RWPE1 (cell line): ENCODE measurements at places on chromosomes 1 and 21.

DNA sequence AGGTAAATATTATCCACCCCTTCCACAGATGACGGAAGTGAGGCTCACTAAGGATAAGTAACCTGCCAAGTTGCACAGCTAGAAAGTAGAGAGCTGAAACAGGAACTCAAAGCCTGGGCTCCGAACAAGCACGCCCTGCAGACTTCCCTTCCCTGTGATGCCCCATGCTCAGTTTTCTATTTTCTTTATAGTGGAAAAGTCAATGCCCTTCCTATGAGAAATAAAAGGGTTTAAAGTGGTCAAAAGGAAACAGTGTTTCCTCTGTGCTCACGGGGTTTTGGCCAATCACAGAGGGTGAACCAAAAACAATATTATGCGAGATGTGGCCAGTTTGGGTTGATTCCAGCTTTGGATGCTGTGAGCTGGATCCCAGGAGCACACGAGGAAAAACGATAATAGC, 44.5 kb downstream of the DDR2 start:
- DNase-seq, result no peak

DNA sequence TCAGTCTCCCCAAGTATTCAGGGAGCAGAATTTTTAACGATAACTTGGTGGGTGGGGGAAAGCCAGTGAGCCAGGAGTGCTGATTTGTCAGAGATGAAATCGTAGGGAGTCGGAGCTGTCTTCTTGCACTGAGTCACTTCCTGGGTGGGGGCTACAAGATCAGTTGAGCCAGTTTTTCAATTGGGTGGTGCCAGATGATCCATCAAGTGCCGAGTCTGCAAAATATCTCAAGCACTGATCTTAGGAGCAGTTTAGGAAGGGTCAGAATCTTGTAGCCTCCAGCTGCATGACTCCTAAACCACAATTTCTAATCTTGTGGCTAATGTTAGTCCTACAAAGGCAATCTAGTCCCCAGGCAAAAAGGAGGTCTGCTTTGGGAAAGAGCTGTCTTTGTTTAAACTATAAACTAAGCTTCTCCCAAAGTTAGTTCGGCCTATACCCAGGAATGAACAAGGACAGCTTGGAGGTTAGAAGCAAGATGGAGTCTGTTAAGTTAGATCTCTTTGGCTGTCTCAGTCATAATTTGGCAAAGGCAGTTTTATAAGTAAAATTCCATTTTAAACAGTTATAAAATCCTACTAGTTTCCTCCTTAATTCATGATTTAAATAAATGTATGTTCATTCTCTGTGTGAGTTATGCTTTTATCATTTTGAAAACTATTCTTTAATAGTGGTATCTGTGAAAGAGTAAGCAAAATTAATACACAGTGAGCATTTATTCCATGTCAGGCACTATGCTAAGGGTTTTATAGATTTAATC, 51.7 kb downstream of the SLC16A1 start:
- peak; percentile 53 for DNase-seq

DNA sequence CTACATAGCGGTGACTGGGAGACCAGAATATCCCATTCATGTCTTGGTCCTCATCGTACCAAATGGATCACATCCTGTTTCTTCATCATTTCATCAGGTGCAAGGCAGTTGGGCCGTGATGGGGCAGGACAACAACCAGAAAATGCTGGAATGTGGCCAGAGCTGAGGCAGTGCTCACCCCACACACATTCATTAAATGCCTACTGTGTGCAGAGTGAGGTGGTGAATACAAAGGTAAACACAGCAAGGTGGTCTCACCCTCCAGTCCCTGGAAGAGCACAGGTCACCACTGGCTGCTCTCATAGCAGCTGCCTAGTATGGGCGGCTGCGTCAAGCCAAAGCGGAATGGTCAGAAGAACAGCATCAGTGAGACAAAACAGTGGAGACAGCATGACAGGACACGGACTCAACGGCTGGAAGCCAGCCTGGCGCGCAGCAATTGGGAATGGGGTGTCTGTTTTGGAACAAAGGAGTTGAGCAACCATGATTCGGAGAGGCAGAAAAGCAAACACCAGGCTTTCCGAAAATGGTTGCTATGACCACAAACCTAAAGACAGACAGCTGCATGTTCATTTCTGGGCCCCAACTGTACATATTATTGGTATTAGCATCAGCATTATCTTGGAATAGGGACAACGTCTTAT, 5.6 kb upstream of the ADAMTSL4 start:
- DNase-seq, result no peak

DNA sequence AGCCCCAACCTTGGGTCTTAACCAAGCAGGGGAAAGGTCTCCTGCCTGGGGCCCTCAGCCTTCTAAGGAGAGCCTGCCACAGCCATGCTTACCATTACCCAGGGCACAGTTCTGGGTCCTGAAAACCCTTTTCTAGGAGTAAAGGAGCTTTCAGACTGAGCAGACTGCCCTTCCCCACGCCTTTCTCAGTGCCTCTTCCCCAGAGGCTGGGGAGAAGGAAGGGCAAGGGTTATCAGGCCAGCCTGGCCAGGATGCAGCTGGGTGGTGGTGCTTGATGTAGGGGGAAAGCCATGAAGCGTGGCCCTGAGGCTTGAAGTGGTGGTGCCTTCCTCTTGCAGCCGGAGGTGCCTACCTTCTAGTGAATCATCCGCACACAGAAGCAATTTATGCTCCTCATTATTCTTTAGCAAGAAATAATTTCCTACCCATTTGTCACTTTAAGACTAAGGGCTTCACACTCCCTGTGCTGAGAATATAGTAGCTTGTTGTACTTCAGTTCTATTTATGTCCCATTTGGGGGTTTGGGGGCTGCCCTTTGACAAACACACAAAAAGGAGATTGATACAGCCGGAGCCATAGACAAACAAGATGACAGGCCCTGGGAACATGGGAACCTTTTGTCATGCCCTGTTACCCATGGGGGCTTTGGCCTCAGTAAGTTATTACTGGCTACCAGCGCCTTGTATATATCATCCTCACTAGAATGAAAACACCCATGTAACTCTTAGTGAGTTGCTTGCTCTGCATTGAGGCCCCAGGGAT, 40.7 kb downstream of the MAN1C1 start:
- DNase-seq, result no peak

DNA sequence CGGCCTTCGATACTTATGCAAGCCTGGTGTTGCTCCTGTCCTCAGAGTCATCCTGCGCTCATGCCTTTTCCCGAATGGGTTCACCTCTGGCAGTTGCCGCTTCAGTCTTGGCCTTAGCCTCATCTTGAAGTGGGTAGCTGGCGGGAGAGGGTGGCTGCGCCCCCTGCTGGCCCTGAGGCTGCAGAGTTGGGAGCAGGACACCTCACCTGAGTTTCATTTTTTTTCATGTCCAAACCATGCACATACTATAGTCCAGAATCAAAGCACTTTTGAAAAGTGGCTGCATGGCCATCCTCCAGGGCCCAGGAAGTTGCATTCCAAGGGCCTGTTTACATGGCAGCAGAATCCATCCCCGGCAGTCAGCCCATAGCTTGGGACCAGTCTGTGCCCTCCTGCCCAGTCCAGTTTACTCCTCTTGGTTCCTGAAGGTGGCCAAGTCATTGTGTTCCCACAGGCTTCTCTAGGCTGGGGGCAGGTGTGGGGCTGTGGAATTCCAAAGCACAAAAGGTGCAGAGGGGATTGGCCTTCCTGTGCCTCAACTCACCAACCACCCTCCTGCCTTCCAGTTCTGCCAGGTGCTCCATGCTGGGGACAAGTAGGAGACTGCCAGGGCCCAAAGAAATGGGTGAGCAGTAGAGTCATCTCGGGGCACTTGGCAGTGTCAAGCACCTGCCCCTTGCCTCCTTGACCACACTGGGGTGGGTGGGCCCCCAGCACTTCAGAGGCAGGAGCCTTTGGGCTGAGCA, 44.0 kb downstream of the YARS1 start:
- DNase-seq, result peak; percentile 72

- peak; percentile 91 for DNase-seq
Measured at GRCh38 chr1:172638885-172639831, 19.7 kb upstream of the FASLG start.

GRCh38 chr1:66563094-66563800, 29.3 kb downstream of the SGIP1 start:
- DNase-seq, result peak; percentile 58

DNA sequence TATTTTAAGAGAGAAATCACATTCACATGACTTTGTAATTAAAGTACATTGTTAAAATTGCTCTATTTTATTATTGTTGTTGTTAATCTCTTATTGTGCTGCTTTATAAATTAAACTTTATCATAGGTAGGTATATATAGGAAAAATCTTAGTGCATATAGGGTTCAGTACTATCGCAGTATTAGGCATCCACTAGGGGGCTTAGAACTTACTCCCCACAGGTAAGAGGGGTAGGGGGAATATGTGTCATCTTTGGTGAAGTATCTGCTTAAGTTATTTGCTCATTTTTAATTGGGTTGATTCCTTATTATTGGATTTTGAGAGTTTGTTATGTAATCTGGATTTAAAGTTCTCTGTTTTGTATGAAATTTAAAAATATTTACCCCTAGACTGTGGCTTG, 385.2 kb downstream of the DUSP10 start:
- no peak for DNase-seq

DNA sequence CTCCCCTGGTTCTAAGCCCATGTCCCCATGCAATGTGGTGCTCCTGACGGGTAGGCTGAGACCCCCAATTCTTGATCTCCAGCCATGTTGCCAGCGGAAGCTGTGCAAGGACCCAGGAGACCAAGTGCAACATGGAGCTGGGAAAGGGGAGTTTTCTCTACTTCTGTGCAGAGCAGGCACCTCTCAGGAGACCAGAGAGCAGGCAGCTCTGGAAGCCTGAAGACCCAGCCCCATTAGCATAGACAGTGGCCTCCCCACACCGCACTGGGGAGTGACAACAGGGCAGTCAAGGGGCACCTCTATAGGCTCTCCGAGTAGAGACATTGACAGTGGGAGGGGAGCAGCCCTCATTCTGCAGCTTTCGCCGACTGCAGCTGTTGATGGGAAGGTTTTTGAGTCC, 410.2 kb downstream of the MATN1 start:
- DNase-seq, result no peak

DNA sequence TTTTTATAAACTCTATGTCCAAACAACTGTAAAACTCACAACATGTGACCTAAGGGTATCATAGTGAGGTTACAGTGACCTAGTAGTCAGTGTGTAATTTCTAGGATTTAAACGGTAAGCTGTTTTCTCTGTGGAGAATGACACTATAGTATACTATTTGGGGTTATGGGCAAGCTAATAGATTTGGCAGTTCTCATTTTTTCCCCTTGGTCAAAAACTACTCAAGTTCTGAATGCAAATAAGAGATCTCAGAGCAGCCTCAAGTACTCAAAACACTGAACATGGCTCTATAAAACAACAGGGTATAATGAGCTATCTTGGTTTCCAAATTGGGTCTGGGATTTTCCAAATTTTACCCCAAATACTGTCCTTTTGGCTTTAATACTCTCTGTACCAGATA, 88.5 kb upstream of the HMCN1 start:
- DNase-seq, result no peak

DNA sequence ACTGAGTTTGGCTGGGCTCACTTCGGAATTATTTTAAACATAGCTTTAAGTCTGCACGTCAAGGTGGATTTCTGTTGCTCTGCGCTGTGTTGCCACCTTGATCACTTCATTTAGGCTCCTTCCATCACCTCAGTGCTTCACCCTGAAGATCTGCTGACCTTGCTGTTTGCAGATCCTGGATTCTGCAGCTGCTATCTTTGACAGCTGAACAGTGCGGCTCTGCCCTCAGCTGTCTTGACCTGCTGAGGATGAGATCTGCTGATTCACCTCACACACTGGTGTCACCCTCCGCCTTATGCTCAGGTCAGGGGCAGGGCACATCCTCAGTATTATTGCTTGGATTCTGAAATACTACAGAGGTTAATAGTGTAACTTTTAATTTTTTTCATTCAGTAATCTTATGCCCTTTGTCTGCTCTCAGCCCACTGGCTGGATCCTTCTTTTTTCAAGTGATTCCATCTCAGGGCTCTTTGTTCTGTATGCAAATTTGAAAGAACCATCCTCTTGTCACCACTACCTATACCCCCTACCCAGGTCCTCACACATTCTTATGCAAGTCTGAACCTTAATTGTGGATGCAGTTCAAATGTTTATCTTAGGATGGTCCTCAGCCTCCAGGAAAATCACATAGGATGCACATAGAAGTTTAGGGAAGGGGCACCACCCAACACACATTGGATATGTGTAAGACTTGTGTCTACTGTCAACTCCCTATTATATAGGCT, 364.0 kb downstream of the OLFM3 start:
- DNase-seq, result no peak

DNA sequence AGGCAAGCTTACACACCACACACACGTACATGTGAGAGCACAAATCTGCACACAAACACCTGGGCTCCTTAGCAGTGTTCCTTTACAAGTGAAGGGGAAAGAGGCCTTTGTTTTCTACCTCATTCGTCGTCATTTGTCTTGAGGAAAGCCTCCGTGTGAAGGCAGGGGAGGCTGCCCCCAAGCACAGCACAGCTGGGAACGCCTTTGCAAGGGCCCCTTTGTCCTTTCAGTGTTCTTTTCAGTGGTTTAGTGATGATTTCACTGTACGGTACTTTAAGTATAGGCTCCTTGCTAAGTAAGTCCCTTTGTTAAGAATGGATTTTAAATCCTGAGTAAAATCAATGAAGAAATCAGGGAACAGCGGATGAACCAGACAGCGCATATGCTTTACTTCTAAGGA, 94.1 kb downstream of the PGBD5 start:
- no peak for DNase-seq
